H9 (cell line): ENCODE measurements at places on chromosomes 1 and 21.

GRCh38 chr1:207750631-207751305, 1.1 kb upstream of the CD46 start:
- DNase-seq = no peak

DNA sequence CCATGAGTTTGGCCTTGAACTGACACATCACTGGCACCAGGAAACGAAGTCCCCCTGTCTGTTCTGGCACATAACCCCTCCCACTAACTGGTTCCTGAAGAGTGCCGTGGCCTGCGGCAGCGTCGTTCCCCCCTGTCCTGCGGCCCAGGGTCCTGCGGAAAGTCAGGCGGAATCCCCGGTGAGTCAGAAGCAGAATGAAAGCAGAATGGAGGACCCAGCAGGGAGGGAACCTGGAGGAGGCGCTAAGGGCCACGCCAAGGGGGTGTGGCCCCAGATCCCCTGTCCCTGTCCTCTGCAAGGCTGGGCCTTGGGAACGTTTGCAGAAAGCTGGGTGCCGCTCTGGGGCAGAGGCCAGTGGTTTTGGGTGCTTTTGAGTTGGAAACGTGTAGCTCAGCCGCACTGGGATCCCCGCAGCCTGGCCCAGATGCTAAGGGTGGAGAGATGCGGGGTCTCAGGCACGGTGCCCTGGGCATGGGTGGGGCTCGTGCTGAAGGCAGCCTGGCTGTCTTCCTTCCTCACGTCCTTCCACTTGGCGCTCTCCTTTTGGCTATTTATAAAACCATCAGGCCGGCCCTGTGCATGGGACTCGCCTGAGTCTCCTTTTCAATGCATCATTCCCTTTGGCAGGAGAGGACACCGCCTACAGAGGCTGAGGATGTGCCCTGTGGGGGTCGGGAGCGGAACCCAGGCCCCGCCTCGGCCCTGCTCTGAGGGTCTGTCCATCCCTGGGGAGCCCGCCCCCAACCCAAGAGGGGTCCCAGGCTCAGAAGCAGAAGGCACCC, 36.2 kb downstream of the TP73 start:
- DNase-seq = peak; percentile 81

- DNase-seq = no peak
Measured at GRCh38 chr1:206744683-206745082, 25.9 kb upstream of the IL19 start.

DNA sequence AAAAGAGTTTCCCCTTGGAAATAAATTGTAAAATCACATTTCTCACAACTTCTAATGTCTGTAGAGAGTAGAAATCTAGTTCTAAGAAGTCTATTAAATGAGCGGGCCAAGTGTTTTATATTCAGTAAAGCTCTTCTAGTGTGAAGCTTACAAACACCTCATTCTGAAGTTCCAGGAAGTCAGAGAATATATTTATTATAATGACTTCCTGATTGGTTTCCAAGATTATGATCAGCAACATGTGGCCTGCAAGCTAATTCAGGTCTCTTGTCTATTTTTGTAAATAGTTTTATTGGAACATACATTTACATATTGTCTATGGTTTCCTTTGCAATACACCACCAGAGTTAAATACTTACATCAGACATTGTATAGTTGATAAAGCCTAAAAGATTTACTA, 603.9 kb downstream of the AMY1C start:
- no peak for DNase-seq

- DNase-seq = no peak
Measured at GRCh38 chr1:66464351-66464750, 69.6 kb upstream of the SGIP1 start.

DNA sequence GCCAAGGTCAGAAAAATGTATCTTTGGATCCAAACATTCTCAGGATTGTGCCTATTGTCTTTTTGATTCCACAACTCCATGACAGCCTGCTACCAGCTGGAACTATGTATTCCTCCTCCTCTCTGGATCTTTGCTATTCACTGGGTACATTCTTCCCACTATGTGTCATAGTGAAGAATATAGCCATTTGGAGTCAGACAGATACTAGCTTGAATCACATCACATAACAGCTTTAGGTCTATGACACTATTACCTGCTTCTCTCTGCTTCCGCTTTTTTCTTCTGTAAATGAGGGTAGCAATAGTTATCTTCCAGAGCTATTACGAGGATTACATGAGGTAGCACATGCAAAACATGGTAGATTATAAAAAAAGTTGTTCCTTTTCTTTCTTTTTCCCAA, 5.4 kb upstream of the EXO1 start:
- no peak for DNase-seq

GRCh38 chr1:11298390-11299224, 25.6 kb downstream of the UBIAD1 start:
- no peak for DNase-seq

DNA sequence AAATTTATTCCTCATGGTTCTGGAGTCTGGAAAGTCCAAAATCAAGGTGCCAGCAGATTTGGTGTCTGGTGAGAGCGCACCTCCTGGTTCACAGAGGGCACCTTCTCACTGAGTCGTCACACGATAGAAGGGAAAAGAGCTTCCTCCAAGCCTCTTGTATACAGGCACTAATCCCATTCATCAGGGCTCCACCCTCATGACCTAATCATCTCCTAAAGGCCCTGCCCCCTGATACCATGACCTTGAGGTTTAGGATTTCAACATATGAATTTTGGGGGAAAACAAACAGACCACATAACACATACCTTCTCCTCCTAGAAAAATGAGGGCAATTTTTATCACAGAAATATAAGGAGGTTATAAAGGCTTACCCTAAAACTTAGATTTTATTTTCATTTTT, 88.0 kb upstream of the NFIA start:
- DNase-seq = no peak

DNA sequence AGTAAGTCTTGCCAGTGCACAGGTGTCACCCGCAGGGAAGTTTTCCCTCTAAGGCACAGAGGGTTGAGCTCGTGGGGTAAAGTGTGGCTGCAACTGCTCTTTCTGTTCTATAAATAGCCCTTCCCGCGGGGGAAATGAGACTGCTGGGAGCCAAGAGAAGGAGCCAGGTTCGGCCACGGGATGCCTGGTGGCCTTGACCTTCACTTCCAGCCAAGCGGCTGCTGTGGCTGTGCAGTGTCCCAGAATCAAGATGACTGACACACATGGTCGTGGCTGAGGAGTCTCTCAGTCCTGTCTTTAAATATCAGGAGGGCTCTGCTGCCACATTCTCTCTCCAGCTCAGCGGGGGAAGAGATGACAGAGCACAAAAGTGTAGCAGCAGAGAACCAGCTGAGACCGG, 154.1 kb upstream of the VAMP3 start:
- no peak for DNase-seq

- no peak for DNase-seq
Measured at GRCh38 chr21:38597421-38597820, 99.1 kb upstream of the ERG start.

DNA sequence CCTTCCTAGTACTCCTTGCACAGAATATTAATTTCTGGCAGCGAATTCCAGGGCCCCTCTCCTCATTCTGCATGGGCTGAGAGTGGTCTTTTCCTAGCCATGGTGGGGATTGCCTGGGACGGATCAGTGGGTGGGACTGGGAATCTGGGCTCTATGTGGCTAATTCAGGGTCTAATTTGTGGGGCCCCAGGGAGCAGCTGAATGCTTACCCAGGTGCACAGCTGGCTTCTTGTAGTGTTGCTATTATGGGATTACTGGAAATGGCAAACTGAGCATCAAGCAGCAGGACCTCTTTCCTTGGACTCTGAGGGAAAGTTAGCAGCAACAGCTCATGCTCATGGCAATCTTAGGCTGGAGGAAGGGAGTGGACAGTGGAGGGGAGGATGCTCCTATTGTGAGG, 187.1 kb upstream of the CACNA1E start:
- DNase-seq = no peak

GRCh38 chr1:206937425-206937824, 8.8 kb downstream of the PIGR start:
- DNase-seq = no peak

GRCh38 chr1:41485605-41486004, 1.1 kb upstream of the EDN2 start:
- DNase-seq = no peak
